ENCODE measurements at places on chromosomes 13 and 19.
A peak's percentile ranks its signal among the peaks of the same experiment; 100 is the strongest.

- no peak for DNase-seq
These were observed 148.8 kb downstream of the TNFRSF19 start for GRCh38 chr13:23718996-23719395.

DNA sequence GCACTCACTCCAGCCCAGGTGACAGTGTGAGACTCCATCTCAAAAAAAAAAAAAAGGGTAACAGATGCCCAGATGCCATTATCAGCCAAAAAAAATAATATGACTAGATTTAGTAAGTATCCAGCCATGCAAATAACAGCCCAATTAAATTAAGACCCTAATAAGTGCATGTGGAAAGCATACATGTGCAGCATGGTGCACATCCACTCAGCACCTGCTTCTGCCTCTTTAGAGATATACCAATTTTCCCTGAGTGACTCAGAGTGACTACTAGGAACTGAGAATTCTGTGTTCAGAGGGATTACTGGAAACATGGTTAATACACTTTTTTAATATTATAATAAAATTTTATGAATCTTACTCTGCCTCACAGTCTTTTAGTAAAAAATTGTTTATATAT is 29.8 kb upstream of the ZNF675 start:
- no peak for DNase-seq

GRCh38 chr19:19385896-19386869 is 19.3 kb upstream of the GATAD2A start:
- DNase-seq: no peak

GRCh38 chr19:35977446-35978222 is 17.4 kb upstream of the SDHAF1 start:
- DNase-seq: peak; percentile 18

DNA sequence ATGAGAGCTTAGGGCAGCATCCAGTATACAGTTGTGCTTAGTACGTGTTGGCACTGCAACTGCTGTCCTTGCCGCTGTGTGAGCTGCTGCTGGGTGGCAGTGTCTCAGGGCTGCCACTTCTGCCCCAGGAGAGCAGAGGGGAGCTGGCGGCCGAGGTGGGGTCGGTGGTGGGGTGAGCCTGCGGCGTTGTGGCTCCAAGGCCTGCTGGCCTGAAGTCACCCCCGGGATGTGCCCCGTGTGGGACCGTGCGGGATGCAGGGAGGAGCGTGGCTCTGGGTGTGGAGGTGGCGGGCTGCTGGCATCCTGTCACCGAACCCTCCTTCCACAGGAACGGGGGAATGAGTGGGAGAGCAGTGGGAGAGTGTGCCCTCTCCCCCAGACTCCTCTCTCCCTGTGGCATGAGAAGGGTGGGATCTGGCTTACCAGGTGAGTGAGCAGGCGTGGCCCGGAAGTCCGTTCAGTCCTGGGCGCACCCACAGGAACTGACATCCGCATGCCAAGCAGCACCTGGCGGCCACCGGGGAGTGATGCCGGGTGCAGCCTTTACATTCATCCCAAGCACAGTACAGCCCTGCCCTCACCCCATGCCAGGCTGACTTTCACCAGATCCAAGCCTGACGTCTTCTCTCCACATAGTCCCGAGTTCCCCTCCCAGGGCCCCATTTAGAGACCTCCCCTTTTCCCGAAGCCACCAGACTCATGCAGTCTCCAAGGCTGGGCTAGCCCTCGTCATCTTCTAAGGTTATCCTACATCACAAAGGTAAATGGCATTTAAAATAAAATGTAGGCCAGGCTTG is 26.6 kb downstream of the MCF2L start:
- DNase-seq: peak; percentile 90

DNA sequence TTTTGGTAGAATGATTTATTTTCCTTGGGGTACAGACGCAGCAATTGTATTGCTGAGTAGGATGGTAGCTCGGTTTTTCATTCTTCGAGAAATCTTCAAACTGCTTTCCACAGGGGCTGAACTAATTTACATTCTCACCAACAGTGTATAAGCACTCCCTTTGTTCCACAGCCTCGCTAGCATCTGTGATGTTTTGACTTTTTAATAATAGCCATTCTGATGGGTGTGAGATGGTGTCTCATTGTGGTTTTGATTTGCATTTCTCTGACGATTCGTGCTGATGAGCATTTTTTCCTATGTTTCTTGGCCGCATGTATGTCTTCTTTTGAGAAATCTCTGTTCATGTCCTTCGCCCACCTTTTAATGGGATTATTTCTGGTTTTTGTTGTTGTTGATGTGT is 54.8 kb upstream of the UQCRFS1 start:
- DNase-seq: no peak

GRCh38 chr13:59623206-59623915 is 540.4 kb downstream of the DIAPH3 start:
- DNase-seq: peak; percentile 50

- DNase-seq: no peak
These were observed 543.2 kb downstream of the SLITRK6 start for GRCh38 chr13:85255978-85256377.

- DNase-seq: no peak
These were observed 6.0 kb upstream of the FFAR1 start for GRCh38 chr19:35341565-35342225.

Data from COR-L47 (cell line).